ENCODE measurements at places on chromosomes 6 and 20. TPM values are rescaled to one million over a fixed set of nuclear protein-coding genes. Genes with fewer than 3 reads are reported as not detected.

DAAM2 gene
- total RNA-seq, result not detected

DNA sequence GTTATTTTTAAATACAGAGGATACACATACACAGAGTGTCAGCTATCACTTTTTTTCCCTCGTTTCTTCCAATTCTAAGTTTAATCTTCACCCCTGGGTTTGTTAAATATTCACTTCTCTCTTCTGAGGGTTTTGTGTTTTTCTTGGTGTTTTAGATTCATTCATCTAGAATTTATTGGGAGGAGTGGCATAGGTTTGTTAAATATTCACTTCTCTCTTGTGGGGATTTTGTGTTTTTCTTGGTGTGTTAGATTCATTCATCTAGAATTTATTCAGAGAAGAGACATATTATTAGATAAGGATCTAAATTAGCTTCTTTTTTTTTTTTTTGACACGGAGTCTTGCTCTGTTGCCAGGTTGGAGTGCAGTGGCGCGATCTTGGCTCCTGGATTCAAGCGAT, 3.9 kb downstream of the GTF2H5 start:
- no peaks in the 10 kb centered on the region for H3K36me3 ChIP-seq
- H3K4me3 ChIP-seq, result no peak overlapping the region
- peaks cover 14% of the 10 kb centered on the region for H3K4me1 ChIP-seq
- no peaks in the 10 kb centered on the region for H3K27me3 ChIP-seq

DNA sequence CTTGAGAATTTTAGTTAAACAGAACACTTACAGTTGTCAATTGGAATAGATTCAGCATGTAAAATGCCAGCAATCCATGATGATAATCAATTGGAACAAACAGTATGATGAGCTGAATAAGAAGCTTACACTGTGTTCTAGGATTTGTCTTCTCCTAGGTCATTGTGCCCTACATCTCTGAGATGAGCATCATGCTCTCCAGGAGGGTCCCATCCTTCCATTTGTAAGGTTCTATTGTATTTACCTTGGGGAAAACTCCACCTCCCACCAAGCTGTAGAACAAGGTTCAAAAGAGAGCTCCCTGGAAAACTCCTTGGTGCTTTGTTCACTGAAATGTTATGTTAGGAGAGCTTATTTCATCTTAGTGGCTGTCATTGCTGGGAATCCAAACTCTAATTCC, 60.8 kb downstream of the OR2B2 start:
- H3K27me3 ChIP-seq, result no peaks in the 10 kb centered on the region
- H3K36me3 ChIP-seq, result no peaks in the 10 kb centered on the region
- no peak for DNase-seq
- no peak overlapping the region for H3K27ac ChIP-seq
- H3K4me1 ChIP-seq, result no peaks in the 10 kb centered on the region

- H3K4me1 ChIP-seq, result no peaks in the 10 kb centered on the region
- no peaks in the 10 kb centered on the region for H3K36me3 ChIP-seq
- DNase-seq, result no peak
- no peak overlapping the region for H3K4me3 ChIP-seq
- H3K27ac ChIP-seq, result no peak overlapping the region
- no peaks in the 10 kb centered on the region for H3K27me3 ChIP-seq
Measured at GRCh38 chr20:23684261-23684660, 4.6 kb downstream of the CST4 start.

GRCh38 chr6:2999618-3000557, at the start of gene NQO2:
TSS of gene NQO2 (plus strand) at chr6:2999894. CDS start at chr6:3006553, 6,659 bp downstream.
- H3K36me3 ChIP-seq, result peaks cover 4% of the 10 kb centered on the region
- H3K27me3 ChIP-seq, result no peaks in the 10 kb centered on the region
- H3K4me1 ChIP-seq, result peaks cover 23% of the 10 kb centered on the region
- peak within 1 kb of the TSS; percentile 88 for H3K4me3 ChIP-seq
